ENCODE measurements at places on chromosomes 2 and 18.

DNA sequence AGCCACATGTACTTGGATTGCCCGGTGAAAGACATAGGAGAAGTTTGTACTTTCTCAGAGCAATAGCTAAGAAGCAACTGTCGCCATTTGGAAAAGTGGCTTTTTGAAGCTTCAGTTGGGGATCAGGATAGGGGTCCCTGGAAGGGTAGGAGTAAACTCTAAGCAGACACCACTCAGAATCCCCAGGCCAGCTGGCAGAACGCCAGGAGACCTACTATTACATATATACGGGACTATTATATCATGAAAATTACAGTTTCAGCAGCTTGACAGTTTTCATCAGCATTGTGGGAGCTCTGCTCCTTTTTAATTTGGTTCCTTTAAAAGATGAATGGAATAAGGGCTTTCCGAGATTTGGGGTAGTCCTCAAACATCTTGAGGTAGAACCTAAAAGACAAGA lies 54.9 kb downstream of the SRD5A2 start:
- DNase-seq, result no peak

GRCh38 chr18:9081940-9082339 lies 20.6 kb upstream of the NDUFV2 start:
- no peak for DNase-seq

DNA sequence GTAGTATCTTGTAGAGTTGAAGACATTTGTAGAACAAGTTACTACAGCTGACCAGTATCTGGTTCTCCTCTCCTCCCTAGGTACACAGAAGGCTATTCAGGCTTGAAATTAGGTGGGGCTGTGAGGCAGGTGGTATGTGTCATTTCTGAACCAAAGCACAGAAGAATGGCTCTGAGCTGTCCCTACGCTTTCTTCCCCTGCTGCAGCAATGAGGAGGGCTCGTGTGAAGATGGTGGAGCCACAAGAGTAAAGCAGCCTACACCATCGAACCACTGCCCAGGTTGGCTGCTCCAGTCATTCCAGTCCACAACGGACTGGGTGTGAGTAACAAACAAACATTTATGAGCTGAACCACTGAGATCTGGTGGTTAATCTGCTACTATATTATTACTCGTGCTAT lies 148.9 kb downstream of the DTNB start:
- no peak for DNase-seq

- no peak for DNase-seq
Observed at GRCh38 chr2:71619230-71619741, 165.9 kb downstream of the DYSF start.

GRCh38 chr18:61569176-61569892 lies 236.1 kb downstream of the CDH20 start:
- no peak for DNase-seq

DNA sequence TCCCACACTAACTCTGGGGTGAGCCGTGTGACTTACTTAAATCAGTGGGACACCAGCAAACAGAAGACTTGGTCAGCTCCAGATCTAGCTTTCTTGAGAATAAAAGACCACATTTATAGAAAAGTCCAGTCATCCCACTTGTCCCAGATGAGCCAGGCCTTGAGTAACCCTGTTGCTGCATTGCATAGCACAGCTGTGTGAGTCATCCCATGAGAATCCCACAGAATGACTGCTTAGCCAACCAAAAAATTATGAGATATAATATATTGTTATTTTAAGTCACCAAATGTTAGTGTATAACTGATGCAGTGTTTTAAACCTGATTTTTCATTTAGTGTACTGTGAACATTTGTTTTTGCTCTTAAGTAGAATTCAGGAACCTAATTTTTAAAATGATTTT lies 94.2 kb upstream of the FSHR start:
- no peak for DNase-seq

DNA sequence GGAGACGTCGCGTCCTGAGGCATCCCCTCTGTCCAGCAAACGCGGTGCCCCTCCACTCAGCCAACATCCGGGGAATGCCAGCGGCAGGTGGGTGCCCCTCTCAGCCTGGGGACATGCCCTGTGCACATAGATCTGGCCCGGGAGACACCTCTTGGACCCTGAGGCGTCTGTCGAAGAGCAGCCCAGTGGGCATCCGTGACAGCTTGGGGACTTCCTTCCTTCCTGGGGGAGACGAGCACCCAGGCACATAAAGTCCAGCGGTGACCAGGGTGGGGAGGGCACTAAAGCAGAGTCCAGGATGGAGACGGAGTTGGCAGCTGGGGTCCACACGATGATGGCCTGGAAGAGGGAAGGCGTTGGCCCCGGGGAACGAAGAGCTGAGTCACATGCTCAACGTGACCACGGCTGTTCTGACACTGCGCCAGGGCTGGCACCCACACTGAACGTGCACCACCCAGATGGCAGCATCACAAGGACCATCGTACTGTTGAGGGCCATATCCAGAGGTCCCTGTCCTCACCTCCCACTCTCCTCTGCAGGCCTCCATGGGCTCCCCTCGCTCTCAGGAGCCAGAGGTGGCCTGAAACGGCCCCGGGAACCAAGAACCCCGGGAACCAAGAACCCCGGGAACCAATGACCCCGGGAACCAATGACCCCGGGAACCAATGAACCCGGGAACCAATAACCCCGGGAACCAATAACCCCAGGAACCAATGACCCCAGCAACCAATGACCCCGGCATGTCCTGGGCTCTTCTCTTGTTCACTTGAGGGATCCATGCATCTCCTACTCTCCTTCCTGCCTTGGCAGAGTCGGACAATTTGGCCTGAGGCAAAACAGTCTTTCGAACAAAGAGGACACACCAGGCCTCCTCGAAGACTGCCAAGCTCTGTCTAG lies 22.6 kb downstream of the HDAC4 start:
- DNase-seq, result no peak

DNA sequence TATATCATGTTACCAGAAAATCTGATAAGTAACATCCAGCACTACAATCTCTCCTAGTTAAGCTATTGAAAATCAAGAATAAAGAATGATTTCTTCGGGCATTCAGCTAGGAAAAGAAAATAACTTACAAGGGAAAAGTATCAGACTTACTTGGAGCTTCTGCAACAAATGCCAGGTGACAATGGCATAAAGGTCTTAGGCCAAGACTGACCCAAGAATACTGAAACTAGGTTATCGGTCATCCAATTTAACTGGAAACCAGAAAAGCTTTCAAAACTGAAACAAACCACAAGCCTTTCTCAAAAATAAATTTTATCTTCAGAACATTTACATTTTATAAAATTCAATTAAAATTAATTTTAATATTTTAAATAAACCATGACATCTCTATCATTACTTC lies 214.0 kb upstream of the CCDC68 start:
- no peak for DNase-seq

GRCh38 chr2:218786133-218786532 lies 4.2 kb downstream of the CYP27A1 start:
- DNase-seq, result no peak

- no peak for DNase-seq
Observed at GRCh38 chr2:196875414-196875813, 51.1 kb downstream of the PGAP1 start.

DNA sequence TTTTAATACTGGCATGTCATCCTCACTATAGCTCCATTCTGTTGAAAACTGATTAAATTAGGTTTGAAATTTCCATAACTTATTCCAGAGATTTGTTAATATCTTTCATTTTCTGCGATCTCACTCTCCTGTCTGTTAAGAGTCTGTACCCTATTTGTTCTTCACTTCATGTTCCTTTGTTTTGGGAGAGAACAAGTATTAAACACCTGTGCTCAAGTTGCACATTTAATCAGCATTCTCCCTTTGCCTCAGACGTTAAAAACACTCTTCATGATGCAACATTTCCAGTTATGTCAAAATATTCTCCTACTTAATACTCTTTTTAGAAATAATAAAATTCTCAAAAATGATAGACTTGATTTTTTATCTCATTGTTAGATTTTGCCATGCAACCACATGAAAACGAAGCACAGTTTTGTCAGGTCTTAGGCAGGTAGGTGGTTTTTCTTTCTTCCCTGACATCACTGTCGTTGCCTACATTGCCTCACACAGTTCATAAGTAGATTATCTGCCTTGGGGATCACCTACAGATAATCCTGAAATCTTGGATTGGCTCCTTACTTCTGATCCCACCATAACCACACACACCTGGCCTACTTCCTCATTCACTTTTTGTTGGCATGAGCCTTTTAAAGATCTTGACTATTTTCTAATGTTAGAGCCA lies 109.9 kb downstream of the GAREM1 start:
- no peak for DNase-seq

DNA sequence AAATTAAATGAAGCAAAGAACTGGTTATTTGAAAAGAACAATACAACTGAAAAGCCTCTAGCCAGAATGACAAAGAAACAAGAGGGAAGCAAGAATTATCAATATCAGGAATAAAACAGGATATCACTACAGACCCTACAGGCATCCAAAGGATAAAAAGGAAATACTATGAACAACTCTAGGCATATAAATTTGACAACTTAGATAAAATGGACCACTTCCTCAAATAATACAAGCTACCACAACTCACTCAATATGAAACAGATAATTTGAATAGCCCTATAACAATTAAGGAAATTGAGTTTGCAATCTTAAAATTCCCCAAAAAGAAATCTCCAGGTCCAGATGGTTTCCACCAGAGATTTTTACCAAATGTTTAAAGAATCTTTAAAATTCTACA lies 19.8 kb downstream of the RPRD1A start:
- DNase-seq, result no peak

DNA sequence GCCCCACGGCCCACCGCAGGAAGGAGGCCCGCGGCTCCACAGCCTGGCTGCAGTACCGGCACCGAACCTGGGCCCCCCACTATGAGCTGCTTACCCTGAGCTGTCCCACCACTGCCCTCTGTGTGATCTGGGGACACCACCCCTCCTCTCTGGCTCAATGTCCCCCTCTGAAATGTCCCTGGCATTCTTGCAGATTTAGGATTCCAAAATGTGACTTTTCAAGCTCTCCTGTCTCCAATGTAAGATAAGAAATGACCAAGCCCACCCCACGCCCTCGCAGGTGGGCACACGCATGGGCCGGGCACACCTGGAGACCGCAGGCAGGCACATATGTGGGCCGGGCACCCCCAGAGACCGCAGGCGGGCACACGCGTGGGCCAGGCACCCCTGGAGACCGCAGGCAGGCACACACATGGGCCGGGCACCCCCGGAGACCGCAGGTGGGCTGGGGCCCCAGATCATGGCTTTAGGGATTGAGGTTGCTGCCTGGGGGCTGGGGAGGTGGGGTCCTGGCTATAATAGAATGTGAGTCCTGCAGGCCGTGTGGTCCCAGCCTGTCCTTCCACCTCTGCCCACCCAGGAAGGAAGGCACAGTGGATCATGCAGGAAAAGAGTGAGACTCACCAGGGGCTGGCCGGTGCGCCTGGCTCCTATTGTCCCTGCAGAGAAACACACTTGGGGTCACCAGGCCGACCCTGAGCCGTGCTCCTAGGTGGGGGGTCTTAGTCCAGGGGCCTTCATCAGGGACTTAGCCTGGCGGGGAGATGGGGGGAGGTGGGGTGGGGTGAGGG lies 7.2 kb downstream of the PDCD1 start:
- DNase-seq, result no peak

GRCh38 chr2:57809230-57809629 lies 237.4 kb upstream of the VRK2 start:
- DNase-seq, result no peak

DNA sequence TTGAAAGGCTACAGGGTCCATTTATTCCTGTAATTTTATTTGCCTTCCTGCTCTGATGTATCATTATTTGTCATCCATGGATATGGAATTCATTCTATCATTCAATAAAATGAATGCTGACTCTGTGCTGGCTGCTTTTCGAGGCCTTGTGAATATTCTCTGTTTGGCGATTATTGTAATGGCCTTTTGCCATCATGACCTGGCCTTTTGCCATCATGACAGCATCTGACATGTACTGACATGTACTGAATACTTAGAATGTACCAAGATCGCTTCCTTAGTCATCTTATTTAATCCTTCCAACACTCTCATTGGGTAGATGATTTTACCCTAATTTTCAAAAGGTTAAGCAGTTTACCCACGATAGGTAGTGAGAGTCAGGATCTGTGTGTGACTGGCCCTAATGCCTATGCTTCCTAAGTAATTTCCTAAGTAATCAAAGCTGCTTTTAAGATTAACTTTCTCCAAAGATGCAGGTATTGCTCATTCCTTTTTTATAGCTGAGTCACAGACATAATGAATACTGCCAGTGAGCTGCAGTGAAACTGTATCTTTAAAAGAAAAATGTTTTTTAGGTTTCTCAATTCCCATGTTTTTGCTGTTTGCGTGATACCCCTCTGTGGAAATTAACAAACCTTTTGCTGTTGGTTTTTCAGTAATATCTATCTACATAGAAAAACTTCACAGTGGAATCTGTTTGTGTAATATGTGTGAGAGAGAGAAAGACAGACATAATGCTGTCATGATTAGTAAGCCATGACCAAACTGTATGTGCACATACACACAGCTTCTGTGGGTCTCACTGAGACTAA lies 127.8 kb downstream of the CERS6 start:
- no peak for DNase-seq

DNA sequence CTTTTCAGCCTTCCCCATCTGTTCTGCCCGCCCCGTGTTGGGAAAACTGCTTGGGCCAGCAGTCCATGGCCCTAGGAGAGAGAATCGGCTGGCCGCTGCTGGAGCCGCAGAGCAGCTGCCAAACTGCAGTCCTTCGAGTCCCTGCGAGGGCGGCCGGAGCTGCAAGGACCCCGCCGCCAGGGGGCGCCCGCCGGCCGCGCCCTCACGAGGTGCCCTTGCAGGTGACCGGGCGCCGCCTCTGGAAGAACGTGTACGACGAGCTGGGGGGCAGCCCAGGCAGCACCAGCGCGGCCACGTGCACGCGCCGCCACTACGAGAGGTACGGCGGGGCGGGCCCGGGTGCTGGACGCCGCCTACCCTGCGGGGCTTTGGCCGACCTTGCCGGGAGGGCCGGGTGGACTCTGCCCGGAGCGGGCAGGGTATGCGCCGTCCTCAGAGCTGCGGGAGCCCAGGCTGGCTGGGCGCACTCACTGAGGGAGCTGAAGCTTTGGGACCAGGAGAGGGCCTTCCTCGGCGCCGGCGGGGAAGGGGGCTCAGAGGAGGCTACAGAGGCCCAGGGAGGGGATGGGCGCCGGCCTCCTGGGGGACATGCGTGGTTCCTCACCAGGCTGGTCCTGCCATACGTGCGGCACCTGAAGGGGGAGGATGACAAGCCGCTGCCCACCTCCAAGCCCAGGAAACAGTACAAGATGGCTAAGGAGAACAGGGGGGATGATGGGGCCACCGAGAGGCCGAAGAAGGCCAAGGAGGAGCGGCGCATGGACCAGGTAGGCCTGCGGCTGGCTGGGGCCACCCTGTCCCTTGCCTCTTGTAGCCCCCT lies 13.6 kb downstream of the ARID5A start:
- DNase-seq, result no peak

DNA sequence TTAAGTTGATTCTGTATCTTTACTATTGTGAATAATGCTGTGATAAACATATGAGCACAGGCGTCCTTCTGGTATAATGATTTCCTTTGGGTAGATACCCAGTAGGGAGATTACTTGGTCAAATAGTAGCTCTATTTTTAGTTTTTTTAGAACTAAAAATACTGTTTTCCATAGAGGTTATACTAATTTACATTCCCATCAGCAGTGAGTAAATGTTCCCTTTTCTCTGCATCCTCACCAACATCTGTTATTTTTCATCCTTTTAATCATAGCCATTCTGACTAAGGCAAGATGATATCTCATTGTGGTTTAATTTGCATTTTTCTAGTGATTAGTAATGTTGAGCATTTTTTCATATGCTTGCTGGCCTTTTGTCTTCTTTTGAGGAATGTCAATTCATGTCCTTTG lies 35.1 kb downstream of the PMS1 start:
- no peak for DNase-seq
